ENCODE measurements at places on chromosomes 16 and 17.

DNA sequence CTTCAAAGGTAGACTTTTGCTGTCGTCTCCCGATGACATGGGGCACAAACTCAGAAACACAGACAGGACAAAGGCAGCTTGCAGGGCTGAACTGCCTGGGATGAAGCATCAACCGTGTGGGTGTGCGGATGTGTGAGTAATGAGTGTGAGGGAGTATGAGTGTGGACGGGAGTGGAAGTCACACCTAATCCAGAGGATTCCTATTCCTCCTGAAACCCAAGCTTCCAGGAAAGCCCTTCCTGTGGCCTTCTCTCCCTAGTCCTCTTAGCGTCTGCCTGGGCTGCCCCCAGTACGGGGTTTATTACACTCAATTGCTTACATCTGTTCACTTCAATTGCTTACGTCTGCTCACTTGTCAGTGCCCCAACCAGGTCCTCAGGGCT, 2.3 kb upstream of the IL4R start:
- DNase-seq, result no peak

DNA sequence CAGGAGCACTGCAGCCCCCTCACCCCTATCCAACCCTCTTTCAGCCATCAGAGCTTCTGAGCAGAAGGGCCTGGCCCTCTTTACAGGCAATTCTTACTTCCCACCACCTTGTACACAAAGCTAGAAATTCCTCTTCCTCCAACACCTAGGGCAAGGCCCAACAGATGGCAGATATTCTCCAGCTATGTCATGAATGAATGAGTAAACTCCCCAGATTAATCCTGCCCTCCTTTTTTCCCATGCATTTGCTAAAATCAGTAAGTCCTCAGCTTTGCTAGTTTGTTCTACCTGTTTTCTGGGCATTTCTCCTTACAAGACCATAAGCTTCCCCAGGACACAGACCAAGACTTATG, 20.4 kb upstream of the MRPS23 start:
- DNase-seq, result no peak

DNA sequence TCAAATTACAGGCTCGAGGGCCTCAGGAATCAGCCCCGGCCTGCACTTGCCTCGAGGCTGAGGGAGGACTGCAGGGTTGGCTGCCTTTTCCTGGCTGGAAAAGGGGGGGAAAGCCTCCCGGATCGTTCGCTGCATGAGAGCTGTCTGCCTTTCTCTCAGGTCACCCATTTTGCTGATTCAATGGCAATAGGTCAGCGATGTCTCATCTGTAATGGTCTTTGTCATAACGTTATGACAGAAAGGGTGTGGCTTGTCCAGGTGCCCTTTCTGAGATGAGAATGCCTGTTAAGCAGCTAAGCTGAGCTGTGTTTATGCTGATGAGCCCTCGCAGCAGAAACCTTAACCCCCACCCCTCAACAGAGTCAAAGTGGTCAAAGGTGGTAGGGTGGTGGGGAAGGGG, 81.8 kb downstream of the AKAP1 start:
- DNase-seq, result peak; percentile 17

DNA sequence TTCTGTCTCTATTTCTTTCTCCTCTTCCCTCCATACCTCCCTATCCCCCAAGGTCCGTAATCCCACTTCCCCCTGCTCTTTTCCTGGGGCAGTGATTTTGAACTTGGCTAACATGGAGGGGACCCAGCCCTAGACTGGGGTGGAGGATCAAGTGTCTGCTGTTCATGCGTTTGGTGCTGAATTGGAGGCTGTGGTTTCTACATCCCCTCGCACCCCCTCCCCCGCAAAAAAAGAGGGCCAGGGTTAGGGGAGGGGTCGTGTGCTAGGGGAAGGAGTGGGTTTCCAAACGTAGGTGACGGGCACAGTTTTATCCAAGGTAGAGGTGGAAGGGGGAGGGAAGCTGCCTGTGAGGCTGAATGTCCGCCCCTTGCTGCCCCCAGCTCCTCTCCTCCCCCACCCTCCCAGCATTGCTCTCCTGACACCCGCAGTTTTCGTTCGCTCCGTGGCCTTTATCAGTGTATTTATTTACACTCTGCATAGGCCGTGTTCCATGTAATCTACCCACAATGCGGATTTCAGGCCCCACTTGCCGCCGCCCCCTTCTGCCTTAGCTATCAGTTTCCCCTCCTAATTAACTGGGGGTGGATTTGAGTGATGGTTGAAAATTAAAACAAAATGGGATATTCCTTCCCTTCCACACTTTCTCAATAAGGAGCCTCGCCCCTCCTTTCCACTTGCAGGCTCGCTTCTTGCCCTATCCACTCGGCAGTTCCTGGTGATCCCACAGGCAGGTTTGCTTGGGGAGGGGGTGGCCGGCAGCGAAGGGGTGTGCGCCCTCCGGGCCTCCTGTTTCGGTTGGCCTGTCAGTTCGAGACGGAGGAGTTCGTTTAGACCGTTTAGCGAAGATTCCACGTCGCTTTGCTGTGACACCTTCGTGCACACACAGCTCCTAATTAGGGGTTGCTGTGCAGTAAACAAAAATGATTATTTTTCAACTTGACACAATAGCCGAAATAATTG, 2.0 kb downstream of the GNAO1 start:
- DNase-seq, result no peak

DNA sequence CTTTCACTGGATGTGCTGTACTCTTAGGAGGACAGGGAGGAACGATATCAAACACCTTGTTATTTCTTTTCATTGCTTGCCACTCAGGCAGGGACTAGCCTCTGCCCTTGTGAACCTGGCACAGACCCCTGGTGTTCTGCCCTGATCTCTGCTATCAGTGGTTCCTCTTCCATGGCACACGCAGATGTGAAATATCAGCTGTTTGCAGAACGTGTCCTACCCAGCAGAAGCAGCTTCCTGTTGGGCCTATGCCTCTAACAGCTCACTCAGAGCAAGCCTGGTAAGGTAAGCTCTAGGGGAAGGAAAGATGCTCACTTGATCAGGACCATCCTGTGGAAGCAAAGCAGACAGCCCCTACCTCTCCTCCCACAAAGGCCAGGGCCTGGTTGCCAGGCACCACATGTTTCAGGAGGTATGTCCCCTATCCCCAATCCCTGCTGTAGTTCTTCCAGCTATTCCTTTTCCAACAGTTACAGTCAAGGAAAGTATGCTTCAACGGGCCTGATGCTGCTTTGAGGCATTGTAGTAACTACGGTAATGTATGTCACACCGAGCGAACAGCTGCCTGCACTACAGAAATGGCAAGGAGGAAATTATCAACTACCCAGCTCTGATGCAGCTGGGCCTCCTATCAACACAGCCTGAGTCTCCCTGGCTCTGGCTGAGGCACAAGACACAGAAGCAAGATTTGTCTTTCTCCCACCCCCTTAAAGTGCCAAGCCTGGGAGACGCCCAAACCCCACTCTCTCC, 41.3 kb upstream of the GFOD2 start:
- no peak for DNase-seq

DNA sequence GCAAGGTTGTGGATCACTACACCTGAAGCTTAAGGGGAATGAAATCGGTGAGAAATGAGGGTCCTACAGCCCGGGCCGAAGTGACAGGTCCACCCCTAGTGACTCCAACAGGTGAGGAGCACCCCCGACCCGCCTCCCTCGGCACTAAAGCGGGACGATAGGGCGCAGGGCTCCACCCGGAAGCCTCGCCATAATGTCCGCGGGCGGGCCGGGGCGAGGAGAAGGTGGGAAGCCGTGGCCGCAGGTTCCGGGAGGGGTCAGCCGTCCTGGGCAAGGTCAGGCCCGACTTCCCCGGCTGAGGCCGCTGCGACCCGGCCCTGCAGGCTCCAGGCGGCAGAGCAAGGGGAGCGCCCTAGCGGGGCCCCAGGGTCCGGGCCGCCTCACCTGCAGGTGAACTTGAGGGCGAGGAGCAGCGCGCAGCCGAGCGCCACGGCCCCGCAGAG, 543 bp downstream of the TXNDC11 start:
- DNase-seq, result peak; percentile 33

GRCh38 chr17:56918916-56919315, 5.1 kb upstream of the TRIM25 start:
- DNase-seq, result no peak

DNA sequence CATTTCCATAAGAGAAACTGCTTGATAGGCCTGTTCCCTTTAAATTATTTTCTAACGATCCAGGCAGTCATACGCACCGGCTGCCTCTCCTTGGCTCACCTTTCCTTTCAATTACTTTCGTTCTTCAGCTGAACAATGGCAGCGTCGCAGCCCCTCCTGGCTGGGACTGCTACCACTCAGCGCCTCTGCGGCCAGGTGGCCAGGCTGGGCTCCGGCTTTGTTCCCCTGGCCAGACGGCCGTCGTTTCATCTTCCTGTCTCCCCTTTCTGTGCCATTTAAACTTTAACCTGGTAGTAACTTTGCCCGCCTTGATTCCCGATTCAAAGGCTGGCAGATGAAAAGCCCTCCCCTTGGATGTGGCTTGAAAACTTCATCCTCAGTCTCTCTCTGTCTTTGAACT, 79.0 kb downstream of the C16orf78 start:
- DNase-seq, result no peak

DNA sequence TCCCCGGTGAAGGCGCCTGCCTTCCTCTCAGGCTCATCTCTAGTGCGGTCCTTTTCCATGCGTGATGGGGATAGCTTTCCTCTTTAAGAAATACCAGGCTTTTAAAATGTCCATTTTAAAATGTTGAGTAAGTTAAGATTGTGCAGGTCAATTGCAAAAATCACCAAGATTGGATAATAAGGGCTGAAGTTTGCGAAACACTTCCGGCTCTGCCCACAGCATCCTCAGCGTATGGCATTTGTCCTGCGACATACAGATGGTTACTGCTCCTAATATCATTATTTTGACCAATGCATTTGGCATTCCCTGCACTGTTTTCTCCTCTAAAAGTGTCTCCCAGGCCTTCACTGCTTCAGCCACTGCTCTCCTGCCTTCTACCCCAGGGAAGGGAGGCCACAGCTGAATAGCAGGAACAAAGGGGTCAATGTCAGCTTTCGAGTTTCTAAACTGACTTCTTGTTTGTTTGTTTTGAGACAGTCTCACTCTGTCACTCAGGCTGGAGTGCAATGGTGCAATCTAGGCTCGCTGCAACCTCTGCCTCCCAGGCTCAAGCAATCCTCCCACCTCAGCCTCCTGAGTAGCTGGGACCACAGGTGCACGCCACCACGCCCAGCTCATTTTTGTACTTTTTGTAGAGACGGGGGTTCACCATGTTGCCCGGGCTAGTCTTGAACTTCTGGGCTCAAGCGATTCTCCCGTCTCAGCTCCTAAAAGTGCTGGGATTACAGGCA, 91.9 kb downstream of the CRISPLD2 start:
- no peak for DNase-seq

GRCh38 chr16:71421911-71422310, 19.9 kb downstream of the TLE7 start:
- peak; percentile 23 for DNase-seq

- no peak for DNase-seq
These were observed 360.9 kb upstream of the TNRC6C start for GRCh38 chr17:77597418-77598240.

DNA sequence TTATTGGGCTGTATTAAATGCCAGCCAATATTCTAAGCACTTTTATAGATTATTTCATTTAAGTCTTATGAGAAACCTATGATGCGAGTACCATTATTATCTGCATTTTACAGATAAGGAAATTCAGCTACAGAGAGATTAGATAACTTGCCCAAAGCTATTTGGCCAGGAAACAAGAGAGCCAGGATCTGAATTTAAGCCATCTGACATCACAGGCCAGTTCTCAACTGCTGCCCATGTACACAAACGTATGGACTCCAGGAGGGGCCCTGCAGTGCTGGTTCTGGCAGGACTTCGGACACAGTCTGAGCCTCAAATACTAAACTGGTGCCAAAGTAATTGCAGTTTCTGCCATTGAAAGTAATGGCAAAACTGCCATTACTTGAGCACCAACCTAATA, 40.2 kb downstream of the CPPED1 start:
- DNase-seq, result no peak

DNA sequence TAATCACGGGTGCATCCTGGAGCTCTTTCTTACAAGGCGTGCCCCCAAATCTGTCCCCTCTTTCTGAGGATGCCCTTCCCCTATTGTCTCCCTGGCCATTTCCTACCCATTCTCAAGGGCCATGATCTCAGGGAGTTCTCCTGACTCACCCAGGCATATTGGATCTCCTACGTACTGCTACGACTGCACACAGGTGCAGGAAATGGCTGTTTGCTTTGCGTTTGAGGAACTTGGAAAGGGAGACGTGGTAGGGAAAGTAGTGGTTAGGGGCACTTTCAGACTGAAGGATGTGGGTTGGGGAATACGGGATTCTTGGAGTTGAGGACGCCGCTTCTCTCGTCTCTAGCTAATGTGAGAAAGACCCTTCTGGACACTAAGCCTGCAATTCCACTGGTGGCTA, 18.7 kb upstream of the MEOX1 start:
- no peak for DNase-seq

DNA sequence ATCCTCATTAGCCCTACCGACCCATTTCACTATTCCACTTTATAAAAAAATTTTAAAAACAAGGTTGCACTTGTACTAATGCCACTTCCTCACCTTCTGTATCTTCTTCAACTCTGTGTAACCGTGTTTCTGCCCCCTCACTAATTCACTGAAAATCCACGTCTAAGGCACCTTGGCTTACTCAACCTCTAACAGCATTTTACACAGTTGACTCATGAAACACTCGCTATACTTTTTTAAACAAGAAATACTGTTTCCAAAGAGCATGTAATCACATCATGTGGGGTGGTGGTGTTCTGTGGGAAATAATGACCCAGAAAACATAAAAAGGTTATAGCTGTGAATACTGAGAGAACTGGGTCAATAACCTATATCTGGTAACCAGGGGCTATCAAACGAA, 79.9 kb downstream of the NCOR1 start:
- DNase-seq, result no peak

- no peak for DNase-seq
These were observed 20.1 kb downstream of the NKD1 start for GRCh38 chr16:50568187-50568815.

- DNase-seq, result no peak
These were observed 50.4 kb downstream of the BCL7C start for GRCh38 chr16:30843501-30843900.

- DNase-seq, result no peak
These were observed 67.2 kb downstream of the GTF3C1 start for GRCh38 chr16:27482397-27483087.

DNA sequence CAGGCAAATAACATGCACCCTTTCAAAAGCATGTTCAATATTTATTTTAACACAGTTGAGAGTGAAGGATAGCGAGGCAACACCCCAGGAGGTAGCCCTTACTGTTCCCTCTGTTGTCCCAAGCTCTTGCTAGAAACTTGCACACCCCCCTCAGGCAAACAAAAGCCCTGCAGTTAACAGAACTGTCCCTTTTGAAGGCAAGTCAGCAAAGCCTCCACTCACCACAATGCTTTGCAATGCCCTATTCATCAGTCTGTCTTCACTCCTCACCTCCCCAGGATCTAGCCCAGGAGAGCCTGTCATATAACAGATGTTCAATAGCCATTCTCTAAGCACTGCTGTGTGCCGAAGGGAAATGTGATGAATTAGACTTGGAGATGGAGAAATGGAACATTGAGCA, 3.5 kb upstream of the CNEP1R1 start:
- no peak for DNase-seq

DNA sequence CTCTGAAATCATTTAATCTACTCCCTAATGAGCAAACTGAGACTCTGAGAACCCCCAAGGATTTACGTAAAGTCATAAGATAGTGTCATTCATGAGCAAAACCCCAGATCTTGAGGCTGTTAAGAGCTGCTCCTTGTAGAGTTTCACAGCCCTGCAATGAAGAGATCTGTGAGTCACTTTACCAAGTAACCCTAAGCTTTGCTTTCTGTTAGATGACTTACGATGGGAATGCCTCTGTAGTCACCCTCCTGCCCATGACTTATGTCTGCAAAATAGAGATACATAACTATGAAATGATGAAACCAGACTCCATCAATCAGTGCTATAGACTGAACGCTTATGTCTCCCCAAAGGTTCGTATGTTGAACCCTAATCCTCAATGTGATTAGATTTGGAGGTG, 117.7 kb downstream of the HS3ST3A1 start:
- DNase-seq, result no peak

Data from SW480 (cell line).